Endothelial cell of umbilical vein (primary cell): ENCODE measurements at places on chromosomes 5 and 9. TPM values are rescaled to one million over a fixed set of nuclear protein-coding genes. Genes with fewer than 3 reads are reported as not detected.

Gene FGD3
- total RNA-seq: not detected in 2 replicates

Gene TAF11L13
- total RNA-seq: not detected in 2 replicates

Gene BHMT
- total RNA-seq: not detected in 2 replicates

Gene TARS1
- 175 and 184 TPM in 2 replicates for total RNA-seq

Gene GPR150
- total RNA-seq: 0.31 and 0.35 TPM in 2 replicates

Gene PLCXD3
- not detected in 2 replicates for total RNA-seq
